ENCODE measurements at places on chromosomes 3 and 15.

GRCh38 chr15:77985031-77985930, 92.2 kb downstream of the TBC1D2B start:
- no peak for DNase-seq

GRCh38 chr3:61381745-61382392, 130.6 kb upstream of the FHIT start:
- no peak for DNase-seq

- no peak for DNase-seq
Observed at GRCh38 chr3:139124197-139124596, 79.5 kb upstream of the PRR23C start.

GRCh38 chr3:8713901-8714759, 19.5 kb upstream of the CAV3 start:
- DNase-seq, result no peak

DNA sequence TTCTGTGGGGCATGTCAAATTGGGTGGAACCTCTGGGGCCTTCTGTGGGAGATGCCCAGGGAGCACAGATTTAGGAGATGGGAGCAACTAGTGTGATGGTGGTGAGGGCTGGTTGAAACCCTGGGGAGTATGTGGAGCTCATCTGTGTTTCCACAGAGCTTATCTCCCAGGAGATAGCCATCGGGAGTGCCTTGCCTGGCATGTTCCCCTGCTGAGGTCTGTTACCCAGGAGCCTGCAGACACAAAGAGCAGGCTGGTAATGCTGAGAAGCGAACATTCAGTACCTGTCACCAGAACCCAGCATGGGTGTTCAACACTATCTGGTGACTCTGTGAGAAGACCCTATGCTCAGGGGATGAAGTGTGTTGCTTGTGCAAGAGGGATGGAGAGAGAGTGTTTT, 85.0 kb downstream of the CLSTN2 start:
- no peak for DNase-seq

DNA sequence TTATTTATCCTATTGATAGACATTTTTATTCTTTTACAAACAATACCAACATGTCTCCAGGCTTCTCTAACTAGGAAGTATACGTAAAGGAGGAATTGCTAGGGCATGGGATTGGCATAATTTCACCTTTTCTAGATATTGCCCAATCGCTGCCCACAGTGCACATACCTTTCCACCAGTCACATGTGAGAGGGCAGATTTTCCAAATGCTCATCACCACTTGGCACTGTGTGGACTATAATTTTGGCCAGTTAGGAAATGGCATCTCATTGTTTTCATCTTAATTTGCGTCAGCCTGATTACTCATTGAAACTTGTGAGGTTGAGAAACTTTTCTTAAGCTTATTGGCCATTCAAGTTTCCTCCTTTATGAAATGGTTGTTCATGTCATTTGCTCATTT, 57.4 kb upstream of the POLR2M start:
- DNase-seq, result peak; percentile 95

- DNase-seq, result no peak
Observed at GRCh38 chr3:133934073-133934970, 38.6 kb upstream of the RAB6B start.

All from fibroblast of gingiva (primary cell).